ENCODE measurements at places on chromosomes 3 and 15. TPM values are rescaled to one million over a fixed set of nuclear protein-coding genes. Genes with fewer than 3 reads are reported as not detected.

GRCh38 chr3:41717641-41718040, 244.3 kb downstream of the ULK4 start:
- DNase-seq, result no peak

DNA sequence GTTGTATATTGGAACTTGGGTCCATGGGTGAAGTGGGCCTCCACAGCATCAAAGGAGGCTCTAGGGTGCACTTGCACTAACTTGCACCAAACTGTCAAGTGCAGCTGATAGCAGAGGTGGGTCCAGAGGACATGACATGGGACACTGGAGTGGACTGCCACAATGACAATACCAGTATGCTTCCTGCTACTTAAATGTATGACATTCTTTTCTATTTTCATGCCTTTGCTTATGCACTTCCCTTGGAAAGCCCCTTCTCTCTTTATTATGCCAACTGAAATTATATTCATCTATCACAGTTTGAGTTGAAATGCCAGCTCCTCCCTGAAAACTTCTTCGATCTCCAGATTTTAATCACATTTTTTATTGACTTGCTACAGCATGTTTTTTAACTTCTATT, 101.8 kb downstream of the CFAP20DC start:
- no peak for DNase-seq

GRCh38 chr3:171088964-171089754, 62.6 kb upstream of the SLC2A2 start:
- DNase-seq, result no peak

GRCh38 chr15:67590191-67590590, 47.7 kb downstream of the MAP2K5 start:
- DNase-seq, result no peak

- DNase-seq, result no peak
Measured at GRCh38 chr3:48018841-48019240, 2.6 kb upstream of the MAP4 start.

DNA sequence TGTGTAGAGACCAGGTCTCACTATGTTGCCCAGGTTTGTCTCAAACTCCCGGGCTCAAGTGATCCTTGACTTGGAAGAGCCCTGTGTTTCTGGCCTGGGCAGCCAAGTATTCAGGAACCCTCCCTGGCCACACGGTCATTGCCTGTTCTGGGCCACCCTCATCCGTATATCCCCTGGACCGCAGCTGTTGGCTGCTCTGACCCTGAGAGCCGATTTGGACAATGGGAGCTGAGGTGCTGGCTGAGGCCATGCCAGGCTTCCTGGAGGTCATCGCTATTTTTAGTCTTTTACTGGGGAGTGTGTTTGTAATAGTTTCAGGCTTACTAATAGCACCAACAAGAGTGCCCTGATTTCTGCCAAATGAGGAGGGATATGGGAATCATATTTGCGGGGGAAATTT, 60.7 kb downstream of the ADAMTS7 start:
- DNase-seq, result no peak

DNA sequence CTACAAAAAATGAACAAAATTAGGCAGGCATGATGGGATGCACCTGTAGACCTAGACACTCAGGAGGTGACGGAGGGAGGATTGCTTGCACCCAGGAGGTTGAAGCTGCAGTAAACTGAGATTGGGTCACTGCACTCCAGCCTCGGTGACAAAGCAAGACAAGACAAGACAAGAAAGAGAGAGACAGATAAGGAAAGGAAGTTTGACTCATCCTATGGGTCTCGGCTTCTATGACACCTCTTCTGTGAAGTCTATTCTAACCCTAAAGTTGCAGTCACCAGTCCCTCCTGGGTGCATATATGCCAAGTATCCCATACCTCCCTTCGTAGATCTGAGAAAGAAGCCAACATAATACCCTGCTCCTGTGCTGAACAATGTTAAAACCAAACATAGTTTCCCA, 7.9 kb upstream of the ZMAT3 start:
- no peak for DNase-seq

The SLC25A36 gene
- polyA plus RNA-seq, result 34.3 TPM

The CLDN18 gene
- polyA plus RNA-seq, result 0.84 TPM

The TM4SF4 gene
- polyA plus RNA-seq, result not detected

The PRC1 gene
- 5.7 TPM for polyA plus RNA-seq

The RLBP1 gene
- polyA plus RNA-seq, result not detected

The ALG3 gene
- polyA plus RNA-seq, result 19.3 TPM

The TTC21A gene
- polyA plus RNA-seq, result 2.0 TPM

The FGF12 gene
- 230 TPM for polyA plus RNA-seq
